Right renal pelvis (tissue), 4 donors: ENCODE measurements at places on chromosomes 7 and 10. TPM values are rescaled to one million over a fixed set of nuclear protein-coding genes. Genes with fewer than 3 reads are reported as not detected.
A peak's percentile ranks its signal among the peaks of the same experiment; 100 is the strongest.

PBLD gene
- polyA plus RNA-seq = 88.8 TPM

- no peak for DNase-seq
Observed at GRCh38 chr7:3949242-3949640, 648.2 kb downstream of the SDK1 start.

DNA sequence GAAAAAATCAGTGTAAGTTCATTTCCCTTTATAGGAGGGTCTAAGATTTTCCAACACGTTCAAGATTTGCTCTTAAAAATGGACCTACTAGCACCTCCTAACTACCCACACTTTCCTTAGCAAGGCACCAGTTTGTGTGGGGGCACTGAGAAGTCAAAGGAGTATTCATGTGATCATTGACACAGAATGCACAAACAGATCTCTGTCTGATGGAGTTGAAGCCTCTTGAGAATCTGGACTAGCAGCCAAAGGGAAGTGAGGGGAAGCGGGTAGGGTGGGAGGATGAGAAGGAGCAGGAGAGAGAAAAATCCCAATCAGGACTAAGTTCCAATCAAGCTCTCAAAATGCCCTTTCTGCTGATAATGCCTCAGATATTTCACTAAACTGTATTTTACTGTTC is 4.1 kb downstream of the MMS19 start:
- DNase-seq = no peak

DNA sequence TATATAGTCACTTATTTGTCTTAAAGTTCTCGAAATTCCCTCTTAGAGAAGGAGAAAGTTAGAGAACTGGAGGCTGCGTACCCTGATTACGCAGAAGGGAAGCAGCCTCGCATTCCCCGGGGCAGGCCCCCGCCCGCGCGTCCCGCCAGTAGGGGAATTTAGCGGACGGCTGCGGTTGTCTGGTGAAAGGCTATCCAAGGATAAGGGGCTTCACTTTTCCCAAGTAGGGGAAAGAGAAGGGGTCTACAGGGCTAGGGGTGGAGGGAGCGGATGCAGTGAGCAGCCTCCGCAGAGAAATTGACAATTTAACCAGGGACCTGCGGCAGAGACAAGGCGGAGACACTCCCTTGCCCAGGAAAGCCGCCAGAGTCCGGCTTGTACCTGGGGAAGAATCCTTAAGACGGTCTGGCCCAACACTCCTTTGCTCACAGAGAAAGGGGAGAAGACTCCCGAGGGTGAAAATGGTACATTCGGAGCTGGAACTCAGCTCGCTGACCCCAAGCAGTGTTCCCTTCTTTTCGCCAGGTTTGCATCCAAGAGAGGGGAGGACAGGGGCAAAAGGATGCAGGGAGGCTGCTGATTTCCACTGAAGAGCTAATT is 994 bp upstream of the MAGI2 start:
- DNase-seq = no peak

- DNase-seq = no peak
Observed at GRCh38 chr10:110437351-110437605, 60.4 kb upstream of the DUSP5 start.

DNA sequence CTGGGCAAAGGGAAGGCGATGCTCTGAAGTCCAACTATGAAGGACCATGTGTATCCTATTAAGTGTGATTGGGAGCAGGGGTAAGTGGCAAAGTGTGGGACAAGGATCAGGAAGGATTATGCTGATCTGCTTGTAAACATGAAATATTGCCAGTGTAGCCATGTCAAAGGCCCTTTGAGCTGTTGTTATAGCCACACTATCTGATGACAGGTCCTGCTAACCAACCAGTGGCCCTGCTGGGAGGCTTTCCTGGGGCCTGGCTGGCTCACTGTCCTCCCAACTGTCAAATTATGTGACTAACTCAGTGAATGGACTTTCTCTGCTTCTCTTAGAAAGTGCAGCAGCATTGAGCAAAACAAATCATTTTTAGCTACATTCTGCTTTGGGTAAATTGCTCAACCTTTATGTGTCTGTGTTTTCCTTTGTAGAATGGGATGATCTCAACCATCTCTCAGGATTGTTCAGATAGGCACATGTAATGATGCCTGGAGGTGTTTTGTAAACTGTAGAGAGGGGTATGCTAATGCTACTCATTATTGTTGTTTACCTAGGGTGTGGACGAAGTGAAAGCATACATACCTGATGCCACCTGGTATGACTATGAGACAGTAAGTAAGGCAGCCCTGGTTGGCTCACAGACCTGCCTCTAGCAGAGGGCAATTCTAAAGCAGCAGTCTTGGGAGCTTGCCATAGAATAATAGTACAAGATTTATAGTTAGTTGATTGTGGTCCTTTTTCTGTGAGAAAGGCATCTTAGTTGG is 47.4 kb downstream of the MGAM2 start:
- no peak for DNase-seq

GRCh38 chr7:155722118-155722517 is 77.7 kb downstream of the RBM33 start:
- no peak for DNase-seq

OR2A12 gene
- polyA plus RNA-seq = not detected

DNA sequence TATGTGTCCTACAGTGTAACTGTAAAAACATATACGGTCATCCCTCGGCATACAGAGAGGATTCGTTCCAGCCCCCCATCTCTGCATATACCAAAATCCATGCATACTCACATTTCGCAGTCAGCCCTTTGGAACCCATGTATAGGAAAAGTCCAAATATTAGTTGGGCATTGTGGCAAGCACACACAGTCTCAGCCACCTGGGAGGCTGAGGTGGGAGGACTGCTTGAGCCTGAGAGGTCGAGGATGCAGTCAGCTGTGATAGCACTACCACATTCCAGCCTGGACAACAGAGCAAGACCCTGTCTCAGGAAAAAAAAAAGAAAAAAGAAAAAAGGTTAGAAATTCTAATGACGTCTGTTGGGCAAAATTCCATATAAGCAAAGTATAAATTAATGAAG is 29.1 kb downstream of the MDH2 start:
- no peak for DNase-seq

GRB10 gene
- 31.4 TPM for polyA plus RNA-seq

GRCh38 chr10:76558586-76558985 is 1079.0 kb downstream of the KCNMA1 start:
- DNase-seq = no peak

NKX2-3 gene
- not detected for polyA plus RNA-seq

TNKS2 gene
- 60.9 TPM for polyA plus RNA-seq

DNA sequence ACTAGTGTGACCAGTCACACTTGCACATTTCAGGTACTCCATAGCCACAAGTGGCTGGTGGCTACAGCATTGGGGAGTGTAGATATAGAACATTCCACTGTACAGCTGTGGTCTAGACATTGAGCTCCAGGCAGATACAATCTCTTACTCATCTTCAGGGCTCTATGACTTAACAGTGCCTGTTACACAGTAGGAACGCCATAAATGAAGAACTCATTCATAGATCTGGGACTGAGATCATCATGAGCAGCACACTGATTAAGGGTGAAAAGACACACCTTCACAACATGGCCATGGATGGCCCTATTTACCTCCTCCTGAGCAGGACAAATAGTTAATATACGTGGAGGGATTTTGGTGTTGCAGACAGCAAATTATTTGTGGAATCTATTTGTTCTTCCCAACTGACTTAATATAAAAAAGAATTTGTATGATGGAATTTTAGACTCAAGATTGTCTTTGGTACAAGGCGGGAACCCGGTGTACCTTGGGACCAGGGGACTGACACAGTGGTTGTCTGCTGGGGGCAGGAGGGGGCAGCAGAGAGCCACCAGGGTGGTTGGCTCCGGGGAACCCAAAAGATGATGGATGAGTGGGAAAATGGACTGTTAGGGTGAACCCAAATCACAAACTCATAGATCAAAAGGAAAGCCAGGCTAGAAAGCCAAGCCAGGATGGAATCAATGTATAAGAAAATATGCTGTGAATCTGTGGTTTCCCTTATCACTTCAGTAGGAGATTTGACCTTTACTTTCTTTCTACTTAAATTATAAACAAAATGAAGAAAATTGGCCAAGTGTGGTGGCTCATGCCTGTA is 24.3 kb upstream of the CPA2 start:
- no peak for DNase-seq

LIPK gene
- polyA plus RNA-seq = not detected

DNA sequence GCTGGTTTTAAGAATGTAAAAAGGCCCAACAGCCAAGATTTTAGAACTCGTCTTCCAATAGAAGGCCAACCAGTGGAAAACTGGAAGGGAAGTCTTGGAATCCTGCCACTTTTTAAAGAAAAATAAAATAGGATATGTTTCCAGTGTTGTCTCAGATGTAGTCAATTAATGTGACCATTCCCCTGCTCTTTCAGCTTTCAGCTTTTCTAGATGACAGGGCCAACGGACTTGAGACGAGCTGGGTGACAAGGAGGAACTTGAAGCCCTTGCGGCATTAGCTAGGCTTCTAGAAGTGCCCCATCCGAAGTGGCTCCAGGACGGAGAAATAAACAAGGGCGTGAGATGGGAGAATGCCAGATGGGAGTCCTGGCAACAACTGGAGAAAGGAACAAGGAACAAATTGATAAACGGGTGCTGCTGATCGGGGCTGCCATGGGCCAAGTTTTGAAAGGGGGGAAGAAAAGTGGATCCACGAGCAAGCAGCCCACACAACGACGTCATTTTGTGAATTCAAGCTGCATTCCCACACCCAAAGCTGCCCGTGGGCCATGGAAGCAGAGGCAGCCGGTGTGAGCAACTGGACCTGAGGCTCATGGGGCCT is 42.3 kb downstream of the CTBP2 start:
- DNase-seq = no peak

DNA sequence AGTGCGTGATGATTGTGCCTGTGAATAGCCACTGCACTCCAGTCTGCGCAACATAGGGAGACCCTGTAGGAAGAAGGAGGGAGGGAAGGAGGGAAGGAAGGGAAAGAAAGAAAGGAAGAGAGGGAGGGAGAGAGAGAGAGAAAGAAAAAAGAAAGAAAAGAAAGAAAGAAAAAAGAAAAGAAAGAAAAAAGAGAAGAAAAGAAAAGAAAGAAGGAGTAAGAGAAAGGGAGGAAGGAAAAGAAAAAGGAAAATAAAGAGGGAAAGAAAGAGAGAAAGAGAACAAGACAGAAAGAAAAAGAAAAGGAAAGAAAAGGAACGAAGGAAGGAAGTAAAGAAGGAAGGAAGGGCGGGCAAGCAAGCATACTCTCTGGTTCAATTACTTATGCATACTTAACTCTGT is 112.9 kb upstream of the ANK3 start:
- no peak for DNase-seq

- peak; percentile 4 for DNase-seq
Observed at GRCh38 chr7:127391591-127392181, 822 bp downstream of the ZNF800 start.

DNA sequence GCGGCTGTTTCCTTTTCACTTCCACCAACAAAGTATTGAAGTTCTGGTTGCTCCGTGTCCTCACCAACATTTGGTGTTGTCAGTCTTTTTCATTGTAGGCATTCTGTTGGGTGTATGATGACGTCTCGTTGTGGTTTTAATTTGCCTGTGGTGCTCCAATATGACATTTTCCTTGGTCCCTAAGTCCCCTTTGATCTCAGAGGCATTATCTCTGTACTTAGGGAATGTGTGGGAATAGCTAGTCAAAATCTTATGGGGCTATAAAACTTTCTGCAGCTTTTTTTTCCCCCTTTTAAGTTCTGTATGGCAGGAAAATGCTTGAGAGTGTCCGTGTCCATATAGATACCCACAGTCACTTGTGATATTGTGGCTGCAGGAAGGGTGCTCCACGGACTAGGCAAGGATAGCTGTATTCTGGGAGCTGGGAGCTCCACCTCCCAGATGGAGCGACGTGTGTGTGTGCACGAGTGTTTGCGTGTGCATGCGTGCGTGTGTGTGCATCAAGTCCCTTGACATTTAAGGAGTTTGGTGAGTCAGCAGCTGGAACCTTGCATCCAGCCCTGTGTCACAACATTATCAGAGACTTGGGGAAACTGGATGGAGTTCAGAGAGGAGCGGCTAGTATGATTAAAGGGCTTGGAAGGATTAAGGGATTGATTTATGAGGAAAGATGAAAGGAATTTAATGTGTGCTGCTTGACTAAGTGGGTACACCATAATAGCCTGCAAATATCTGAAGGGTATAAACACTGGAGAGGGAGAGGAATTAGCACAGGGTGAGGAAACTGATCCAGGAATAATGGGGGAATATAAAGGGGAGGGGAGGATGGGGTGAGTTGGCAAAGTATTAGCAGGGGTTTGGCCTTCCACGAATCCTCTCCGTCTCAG is 66.8 kb downstream of the LRMDA start:
- no peak for DNase-seq

TMEM176B gene
- 79.9 TPM for polyA plus RNA-seq

DNA sequence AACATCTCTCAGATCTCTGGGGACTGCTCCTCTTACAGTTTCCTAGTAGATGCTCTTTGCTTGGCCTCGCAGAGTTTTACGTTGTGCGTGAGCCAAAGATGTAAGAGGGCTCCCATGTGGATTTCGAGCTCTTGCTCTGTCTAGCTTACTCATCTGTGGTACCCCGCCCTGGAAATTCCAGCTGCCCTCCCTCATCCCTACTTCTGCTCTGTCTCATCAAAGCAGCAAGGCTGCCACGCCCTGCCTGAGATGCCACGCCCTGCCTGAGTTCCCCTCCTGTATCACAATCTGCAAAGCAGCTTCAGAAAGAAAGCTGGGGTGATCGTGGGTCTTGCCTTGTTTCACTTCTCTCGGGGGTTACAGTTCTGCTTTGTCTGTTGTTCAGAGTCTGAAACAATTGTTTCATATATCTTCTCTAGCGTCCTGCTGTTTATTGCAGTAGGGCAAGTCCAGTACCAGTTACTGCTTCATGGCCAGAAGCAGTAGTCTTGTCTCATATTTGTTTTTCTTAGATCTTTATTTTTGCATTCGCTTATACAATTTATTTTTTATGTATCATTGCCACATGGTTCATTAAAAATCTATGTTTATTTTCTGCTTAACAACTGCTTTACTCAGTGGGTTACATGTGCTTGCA is 36.1 kb upstream of the CCNY start:
- no peak for DNase-seq

TRPV5 gene
- 0.58 TPM for polyA plus RNA-seq

- peak; percentile 7 for DNase-seq
Observed at GRCh38 chr7:48511080-48511479, 339.8 kb downstream of the ABCA13 start.

TAS2R38 gene
- not detected for polyA plus RNA-seq

- DNase-seq = no peak
Observed at GRCh38 chr7:29000717-29001076, 42.6 kb upstream of the TRIL start.

- no peak for DNase-seq
Observed at GRCh38 chr7:105637755-105638154, 56.5 kb upstream of the EFCAB10 start.

SFTPA1 gene
- 0.14 TPM for polyA plus RNA-seq

- no peak for DNase-seq
Observed at GRCh38 chr10:30967650-30968410, 63.8 kb downstream of the ZNF438 start.

- no peak for DNase-seq
Observed at GRCh38 chr7:140310337-140311002, 87.9 kb downstream of the SLC37A3 start.

CUL2 gene
- 35.7 TPM for polyA plus RNA-seq

SFMBT2 gene
- polyA plus RNA-seq = 6.9 TPM

TEX36 gene
- polyA plus RNA-seq = not detected
